ENCODE measurements at places on chromosomes 3 and 15. TPM values are rescaled to one million over a fixed set of nuclear protein-coding genes. Genes with fewer than 3 reads are reported as not detected.

The ROBO2 gene
- total RNA-seq, result not detected

The MESP2 gene
- 0.54 TPM for total RNA-seq

The GOLGA8B gene
- 19.9 TPM for total RNA-seq

The CPNE4 gene
- not detected for total RNA-seq

The UROC1 gene
- total RNA-seq, result not detected

All from Daoy (cell line).